ENCODE measurements at places on chromosomes 2 and 18.

DNA sequence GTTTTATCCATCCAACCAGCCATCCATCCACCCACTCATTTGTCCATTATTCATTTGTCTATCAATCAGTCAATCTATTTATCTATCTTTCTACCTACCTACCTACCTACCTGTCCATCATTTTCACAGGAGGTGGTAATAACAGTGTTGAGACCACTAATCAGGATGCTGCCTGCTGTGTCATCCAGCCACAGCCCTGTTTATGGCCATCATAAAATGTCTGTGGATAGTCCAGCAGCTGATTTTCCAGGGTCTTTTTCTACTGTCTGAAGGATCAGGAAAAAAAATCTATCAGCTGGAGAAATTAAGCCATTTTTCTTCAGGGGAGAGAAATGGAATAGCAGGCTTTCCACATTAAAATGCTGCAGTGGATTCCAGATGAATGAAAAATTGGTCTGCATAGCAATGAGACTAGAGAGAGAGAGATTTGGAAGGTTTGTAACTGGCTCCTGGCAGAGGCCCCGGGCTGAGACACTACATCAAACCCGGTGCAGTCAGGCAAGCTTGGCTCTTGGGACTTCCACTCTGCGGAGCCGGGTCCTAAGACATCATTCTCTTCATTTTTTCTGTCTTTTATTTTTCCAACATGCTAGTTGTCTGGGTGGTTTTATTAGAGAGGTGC, 33.0 kb upstream of the BOD1L2 start:
- H3K4me3 ChIP-seq, result no peak overlapping the region
- peaks cover 17% of the 10 kb centered on the region for H3K27me3 ChIP-seq

- no peaks in the 10 kb centered on the region for H3K36me3 ChIP-seq
- no peak for DNase-seq
- no peak overlapping the region for H3K27ac ChIP-seq
- H3K27me3 ChIP-seq, result peaks cover 8% of the 10 kb centered on the region
- H3K4me3 ChIP-seq, result no peak overlapping the region
Observed at GRCh38 chr2:85790499-85791188, 36.9 kb downstream of the ATOH8 start.

DNA sequence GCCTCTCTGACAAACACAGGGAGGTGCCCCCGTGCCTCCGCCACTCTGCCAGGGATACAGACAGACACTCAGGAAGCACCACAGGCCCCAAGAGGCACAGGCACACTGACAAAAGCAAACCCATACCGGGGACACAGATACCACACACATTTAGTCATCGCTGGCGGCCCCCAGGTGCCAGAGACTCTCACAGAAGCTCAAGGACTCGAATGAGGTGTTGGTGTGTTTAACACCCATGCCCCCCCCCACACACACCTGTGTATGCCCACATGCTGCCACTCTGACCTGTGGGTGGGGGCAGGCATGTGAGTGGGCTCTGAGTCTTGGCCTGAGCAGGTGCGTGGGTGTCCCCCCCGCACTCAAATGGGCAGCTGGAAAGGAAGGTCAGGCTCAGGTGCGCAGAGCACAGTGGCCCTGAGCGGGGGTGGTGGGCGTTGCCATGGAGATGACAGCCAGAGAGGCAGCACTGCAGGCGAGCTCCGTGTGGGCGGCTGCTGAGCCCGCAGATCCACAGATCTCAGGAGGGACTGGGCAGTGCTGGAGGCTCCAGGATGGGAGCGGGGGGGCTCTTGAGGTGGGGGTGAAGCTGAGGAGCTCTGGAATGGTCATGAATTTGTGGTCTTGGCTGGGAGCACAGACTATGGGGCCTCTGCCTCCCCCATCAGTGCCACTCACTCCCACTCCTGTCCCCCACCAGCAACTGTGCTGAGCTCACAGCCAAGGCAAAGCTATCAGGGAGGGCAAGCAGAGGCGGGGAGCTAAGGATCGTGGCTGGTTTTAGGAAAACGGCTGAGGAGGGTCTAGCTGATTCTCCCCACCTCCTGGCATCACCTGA, 73.9 kb upstream of the TAF1B start:
- DNase-seq, result peak; percentile 53
- peak overlapping the region; percentile 40 for H3K27ac ChIP-seq
- peaks cover 28% of the 10 kb centered on the region for H3K4me1 ChIP-seq
- no peak overlapping the region for H3K4me3 ChIP-seq

DNA sequence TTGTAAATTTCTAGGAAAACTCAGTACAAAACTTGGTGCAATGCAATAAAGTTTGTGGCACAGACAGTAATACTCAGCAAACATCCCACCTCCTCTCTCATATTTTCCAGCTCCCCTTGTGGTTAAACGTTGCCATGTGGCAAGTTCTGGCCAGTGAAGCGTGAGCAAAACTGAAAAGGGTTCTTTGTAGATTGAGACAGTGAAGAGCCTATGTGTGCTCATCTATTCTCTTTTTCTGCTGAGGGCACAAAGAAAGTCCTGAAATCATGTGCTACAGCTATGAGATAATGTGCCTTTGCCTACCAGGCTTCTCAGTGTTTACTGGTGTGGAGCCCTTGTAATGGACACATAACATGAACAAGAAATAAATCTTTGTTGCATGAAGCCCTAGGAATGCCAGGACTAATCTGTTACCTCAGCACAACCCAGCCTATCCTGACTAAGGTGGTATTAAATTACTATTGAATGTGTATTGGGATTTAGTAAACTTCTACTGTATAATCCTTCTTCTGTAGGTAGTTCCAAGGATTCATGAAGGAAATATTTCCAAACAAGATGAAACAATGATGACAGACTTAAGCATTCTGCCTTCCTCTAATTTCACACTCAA, 13.0 kb upstream of the TYMS start:
- DNase-seq, result no peak
- peaks cover 17% of the 10 kb centered on the region for H3K27me3 ChIP-seq
- H3K4me3 ChIP-seq, result no peak overlapping the region
- H3K27ac ChIP-seq, result no peak overlapping the region

DNA sequence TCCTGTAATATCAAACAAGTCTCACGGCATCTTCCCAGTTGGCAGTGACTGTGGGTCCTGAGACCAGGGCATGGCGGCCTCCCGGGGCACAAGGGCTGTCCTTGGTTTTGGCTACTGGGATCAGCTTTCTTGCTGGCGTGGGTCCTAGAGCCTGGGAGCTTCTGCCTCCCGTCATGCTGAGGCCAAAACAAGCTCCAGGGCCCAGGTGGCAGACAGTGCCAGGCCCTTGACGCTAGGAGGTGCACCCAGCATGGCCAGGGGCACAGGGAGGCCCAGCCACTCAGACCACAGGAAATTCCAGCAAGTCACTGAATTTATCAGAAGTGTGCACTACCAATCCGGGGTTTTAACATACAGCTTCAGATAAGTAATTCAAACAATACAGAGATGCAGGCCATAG, 184.7 kb downstream of the EIPR1 start:
- no peak overlapping the region for H3K27ac ChIP-seq
- H3K27me3 ChIP-seq, result no peaks in the 10 kb centered on the region
- H3K4me1 ChIP-seq, result no peaks in the 10 kb centered on the region

DNA sequence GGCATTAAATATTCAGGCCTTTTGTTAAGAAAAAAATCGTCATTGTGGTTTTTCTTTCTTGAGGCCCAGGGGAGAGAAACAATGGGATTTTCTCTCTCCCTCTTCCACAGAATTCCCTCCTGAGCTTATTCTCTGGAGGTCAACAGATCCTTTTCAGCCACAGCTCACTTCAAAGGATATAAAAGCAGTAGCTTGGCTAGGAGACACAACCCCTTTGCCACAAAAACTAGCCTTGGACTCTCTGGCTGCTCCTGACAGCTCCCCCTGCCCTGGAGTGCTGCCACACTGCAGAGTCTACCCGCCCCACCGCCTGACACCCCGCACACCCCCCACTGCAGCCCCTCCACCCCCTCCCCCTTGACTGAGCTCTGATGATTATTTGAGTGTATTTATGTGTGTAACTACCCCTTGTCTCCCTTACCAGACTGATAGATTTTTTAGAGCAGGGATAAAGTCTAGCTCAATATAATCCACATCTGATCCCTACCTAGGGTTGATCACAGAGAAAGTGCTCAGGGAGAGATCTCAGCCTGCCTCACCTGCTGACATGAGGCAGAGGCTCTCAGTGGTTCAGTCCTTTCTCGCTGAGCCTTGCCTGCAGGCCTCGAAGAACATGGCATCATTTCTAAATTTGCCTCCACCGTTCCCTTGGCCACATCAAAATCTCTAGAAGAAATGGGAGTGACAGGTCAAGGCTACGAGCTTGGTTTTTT, 132.2 kb upstream of the SP5 start:
- H3K27me3 ChIP-seq, result no peaks in the 10 kb centered on the region
- no peak overlapping the region for H3K27ac ChIP-seq
- H3K4me3 ChIP-seq, result no peak overlapping the region

DNA sequence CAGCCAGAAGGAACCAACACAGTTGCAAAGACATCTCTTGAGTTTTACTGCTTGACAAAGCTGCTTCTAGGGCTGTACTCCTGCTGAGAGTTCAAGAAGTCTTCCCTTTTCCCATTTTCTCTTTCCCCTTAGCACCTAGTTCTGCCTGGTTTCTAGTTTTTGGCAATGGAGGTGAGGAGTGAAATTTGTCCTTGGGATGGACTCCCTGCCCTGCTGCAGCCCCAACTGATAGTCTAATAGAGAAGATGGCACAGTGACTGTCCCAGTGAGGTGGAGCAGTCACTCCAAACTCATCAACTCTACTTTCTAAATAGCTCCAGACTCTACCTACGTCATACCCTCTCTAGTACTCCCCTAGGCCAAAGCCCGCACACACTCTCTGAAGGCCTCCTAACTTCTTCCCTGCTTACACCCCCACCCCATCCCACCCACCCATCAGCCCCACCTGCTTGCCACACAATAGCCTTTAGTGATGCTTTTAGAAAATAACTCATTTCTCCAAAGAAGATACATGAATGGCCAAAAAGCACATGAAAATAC, 164.4 kb downstream of the DDX1 start:
- H3K36me3 ChIP-seq, result no peaks in the 10 kb centered on the region
- no peaks in the 10 kb centered on the region for H3K4me1 ChIP-seq
- H3K27me3 ChIP-seq, result no peaks in the 10 kb centered on the region
- no peak overlapping the region for H3K27ac ChIP-seq
- DNase-seq, result no peak
- H3K4me3 ChIP-seq, result no peak overlapping the region

GRCh38 chr18:3878401-3878800, 428.4 kb downstream of the TGIF1 start:
- no peak for DNase-seq
- peaks cover 2% of the 10 kb centered on the region for H3K27me3 ChIP-seq
- no peak overlapping the region for H3K4me3 ChIP-seq
- no peaks in the 10 kb centered on the region for H3K36me3 ChIP-seq

- H3K4me3 ChIP-seq, result no peak overlapping the region
- peaks cover 62% of the 10 kb centered on the region for H3K27me3 ChIP-seq
- no peak for DNase-seq
- no peak overlapping the region for H3K27ac ChIP-seq
- no peaks in the 10 kb centered on the region for H3K36me3 ChIP-seq
Observed at GRCh38 chr2:134700730-134701129, 18.1 kb downstream of the TMEM163 start.

DNA sequence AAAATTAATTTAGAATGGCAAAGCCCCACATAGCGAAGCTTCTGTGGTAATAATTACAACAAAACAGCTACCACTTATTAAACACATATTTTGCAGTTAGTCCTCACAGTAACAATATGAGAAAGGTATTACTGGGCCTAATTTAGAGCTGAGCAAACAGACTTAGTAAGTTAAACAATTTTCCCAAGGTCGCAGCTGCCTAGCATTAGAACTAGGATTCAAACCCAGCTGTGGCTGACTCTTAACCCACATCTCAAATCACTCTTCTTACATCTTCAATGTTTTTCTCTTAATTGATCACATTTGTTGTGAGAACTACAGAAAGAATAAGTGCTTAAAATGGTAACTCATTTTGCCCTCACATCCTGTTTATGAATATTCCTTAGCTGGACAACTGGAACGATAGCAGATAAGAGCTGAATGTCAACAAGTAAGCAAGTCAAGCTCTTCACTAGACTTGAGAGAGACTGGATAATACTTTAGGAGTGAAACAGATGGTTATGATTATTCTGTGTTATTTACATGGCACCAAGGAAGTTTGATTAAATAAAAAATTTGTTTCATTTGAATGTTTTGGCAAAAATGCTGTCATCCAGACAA, 59.4 kb upstream of the TMEM17 start:
- no peaks in the 10 kb centered on the region for H3K4me1 ChIP-seq
- DNase-seq, result no peak
- no peak overlapping the region for H3K4me3 ChIP-seq
- H3K27ac ChIP-seq, result no peak overlapping the region
- no peaks in the 10 kb centered on the region for H3K36me3 ChIP-seq

GRCh38 chr2:177169810-177170514, 42.6 kb upstream of the HNRNPA3 start:
- H3K4me1 ChIP-seq, result peaks cover 21% of the 10 kb centered on the region
- H3K27me3 ChIP-seq, result no peaks in the 10 kb centered on the region
- no peak overlapping the region for H3K4me3 ChIP-seq
- DNase-seq, result no peak
- H3K36me3 ChIP-seq, result no peaks in the 10 kb centered on the region
- H3K27ac ChIP-seq, result no peak overlapping the region

GRCh38 chr2:168765401-168765800, 37.0 kb upstream of the NOSTRIN start:
- no peaks in the 10 kb centered on the region for H3K27me3 ChIP-seq
- no peak overlapping the region for H3K27ac ChIP-seq
- no peak for DNase-seq
- H3K4me1 ChIP-seq, result peaks cover 11% of the 10 kb centered on the region
- H3K4me3 ChIP-seq, result no peak overlapping the region

DNA sequence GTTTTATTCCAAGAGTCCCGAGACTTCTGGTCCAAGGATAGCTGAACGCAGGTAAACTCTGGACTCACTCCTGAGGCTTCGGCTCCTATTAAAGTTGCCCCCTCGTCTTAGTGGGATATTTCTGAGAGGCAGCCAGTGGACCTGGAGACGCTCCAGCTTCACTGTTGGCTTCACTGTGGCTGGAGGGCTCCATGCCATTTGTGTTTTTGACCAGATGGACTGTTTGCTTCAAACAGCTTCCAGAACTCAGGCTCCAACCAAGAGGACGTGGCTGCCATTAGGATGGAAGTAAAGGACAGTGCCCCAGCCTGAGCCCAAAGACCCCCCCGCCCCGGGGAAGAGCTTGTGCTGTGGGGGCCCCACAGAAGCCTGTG, 94.4 kb upstream of the LDAH start:
- no peak overlapping the region for H3K27ac ChIP-seq
- no peaks in the 10 kb centered on the region for H3K4me1 ChIP-seq
- H3K36me3 ChIP-seq, result no peaks in the 10 kb centered on the region
- H3K27me3 ChIP-seq, result peaks cover 35% of the 10 kb centered on the region
- no peak overlapping the region for H3K4me3 ChIP-seq
- no peak for DNase-seq

- H3K27me3 ChIP-seq, result no peaks in the 10 kb centered on the region
- no peak for DNase-seq
- H3K27ac ChIP-seq, result no peak overlapping the region
Observed at GRCh38 chr2:80461505-80462197, 157.1 kb upstream of the LRRTM1 start.

DNA sequence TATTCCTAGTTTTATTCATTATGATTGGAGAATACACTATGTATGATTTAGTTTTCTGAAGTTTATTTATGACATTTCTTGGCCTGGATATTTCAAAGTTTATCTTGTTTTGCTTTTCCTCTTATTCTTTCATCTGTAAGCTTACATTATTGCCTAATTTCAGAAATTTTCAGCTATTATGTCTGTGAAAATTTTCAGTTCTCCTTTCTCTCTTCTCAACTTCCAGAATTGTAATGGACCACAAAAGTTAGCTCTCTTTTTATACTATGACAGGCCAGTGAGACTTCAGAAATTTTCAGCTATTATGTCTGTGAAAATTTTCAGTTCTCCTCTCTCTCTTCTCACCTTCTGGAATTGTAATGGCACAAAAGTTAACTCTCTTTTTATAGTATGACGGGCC, 97.2 kb upstream of the SCN7A start:
- DNase-seq, result no peak
- H3K27me3 ChIP-seq, result no peaks in the 10 kb centered on the region
- H3K4me1 ChIP-seq, result no peaks in the 10 kb centered on the region
- no peak overlapping the region for H3K4me3 ChIP-seq
- no peak overlapping the region for H3K27ac ChIP-seq
- no peaks in the 10 kb centered on the region for H3K36me3 ChIP-seq
